ENCODE measurements at places on chromosomes 4 and X.
A peak's percentile ranks its signal among the peaks of the same experiment; 100 is the strongest.

- no peak for DNase-seq
Measured at GRCh38 chrX:78931814-78932213, 13.4 kb upstream of the P2RY10 start.

- peak; percentile 79 for DNase-seq
Measured at GRCh38 chr4:112327965-112328733, 31.0 kb downstream of the ALPK1 start.

DNA sequence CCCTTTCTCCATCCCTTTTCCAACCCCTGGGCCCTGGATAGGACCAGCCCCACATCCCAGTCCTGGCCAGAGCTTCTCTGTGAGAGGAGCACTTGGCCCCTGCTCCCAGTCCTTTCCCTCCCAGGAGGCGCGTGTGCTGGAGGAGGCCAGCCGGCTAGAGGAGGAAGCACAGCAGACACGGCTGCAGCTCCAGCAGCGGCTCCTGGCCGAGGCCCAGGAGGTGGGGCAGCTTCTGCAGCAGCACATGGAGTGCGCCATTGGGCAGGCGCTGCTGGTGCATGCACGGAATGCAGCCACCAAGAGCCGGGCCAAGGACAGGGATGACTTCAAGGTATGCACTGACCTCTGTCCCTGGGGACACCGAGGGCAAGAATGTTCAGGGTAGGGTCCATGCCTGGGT lies 87.5 kb downstream of the EVC start:
- DNase-seq, result no peak

DNA sequence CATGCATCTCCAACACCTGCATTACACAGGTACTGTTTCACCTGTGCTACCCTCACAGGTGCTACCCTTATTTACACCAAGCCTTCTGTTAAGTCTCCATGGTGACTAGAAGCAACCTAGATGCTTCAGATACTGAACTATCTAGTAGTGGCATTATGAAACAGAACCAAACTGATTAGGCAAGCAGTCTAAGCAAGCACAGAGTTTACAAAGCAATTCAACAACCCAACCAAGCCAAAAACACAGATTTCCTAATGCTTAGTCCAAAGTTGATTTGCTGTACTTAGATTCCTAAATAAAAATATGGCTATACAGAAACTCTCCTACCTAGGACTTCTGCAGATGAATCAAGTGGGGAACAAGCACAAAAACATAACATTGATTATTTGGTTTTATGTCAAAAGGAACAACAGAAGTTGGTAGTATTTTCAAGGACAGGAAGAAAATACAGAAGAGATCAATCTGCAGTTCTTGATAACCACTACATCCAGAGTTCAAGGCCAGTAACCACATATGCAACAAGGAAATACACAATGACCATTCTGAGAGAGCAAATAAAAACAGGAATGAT lies 3.2 kb downstream of the TAPT1 start:
- DNase-seq, result no peak

GRCh38 chrX:154505734-154506133 lies 10.3 kb downstream of the FAM3A start:
- peak; percentile 59 for DNase-seq

- DNase-seq, result no peak
Measured at GRCh38 chrX:24526616-24527015, 61.5 kb downstream of the PDK3 start.

- no peak for DNase-seq
Measured at GRCh38 chrX:1418901-1419544, 27.1 kb upstream of the SLC25A6 start.

DNA sequence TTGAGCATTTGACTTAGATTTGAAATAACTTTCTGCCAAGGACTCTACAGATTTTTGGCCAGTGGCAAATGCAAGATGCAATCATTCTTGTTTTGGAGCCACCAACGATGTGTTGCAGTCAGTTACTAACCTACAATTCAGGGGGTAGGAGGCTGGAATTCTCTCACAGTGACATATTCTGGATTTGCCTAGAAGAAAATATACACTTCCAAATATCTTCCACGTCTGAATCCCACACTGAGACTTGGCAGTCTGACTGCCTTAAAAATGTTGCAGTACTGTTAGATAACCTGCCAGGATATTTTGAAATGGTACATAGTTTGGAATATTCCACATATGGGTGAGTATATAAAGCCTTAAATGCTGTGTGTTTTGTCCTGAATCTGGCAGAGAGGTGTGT lies 27.6 kb upstream of the AGTR2 start:
- DNase-seq, result no peak

- no peak for DNase-seq
Measured at GRCh38 chrX:16469870-16470269, 180.1 kb upstream of the S100G start.

- DNase-seq, result no peak
Measured at GRCh38 chr4:107068116-107068515, 32.0 kb upstream of the DKK2 start.

DNA sequence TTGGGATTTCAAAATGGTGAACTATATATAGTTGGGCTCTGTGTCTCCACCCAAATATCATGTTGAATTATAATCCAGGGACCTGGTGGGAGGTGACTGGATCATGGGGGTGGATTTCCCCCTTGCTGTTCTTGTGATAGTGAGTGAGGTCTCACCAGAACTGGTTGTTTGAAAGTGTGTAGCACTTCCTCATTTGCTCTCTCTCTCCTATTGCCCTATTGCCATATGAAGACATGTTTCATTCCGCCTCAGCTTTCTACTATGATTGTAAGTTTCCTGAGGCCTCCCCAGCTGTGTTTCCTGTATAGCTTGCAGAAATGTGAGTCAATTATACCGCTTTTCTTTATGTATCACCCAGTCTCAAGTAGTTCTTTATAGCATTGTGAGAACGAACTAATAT lies 545.6 kb downstream of the TRAM1L1 start:
- DNase-seq, result no peak

DNA sequence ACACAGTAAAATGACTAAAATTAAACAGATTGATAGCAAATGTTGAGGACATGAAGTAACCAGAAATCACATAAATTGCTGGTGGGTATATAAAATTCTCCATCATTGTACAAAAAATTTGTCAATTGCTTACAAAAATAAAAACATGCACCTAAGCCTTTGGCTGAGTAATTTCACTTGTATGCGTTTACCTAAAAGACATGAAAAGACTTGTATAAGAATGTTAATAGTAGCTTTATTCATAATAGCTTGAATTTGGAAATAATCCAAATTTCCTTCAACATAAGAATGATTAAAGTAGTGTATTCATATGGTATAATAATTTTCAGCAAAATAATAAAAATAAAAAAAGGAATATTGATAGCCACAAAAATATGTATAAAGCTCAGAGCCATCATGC lies 37.7 kb downstream of the PDHA2 start:
- no peak for DNase-seq

DNA sequence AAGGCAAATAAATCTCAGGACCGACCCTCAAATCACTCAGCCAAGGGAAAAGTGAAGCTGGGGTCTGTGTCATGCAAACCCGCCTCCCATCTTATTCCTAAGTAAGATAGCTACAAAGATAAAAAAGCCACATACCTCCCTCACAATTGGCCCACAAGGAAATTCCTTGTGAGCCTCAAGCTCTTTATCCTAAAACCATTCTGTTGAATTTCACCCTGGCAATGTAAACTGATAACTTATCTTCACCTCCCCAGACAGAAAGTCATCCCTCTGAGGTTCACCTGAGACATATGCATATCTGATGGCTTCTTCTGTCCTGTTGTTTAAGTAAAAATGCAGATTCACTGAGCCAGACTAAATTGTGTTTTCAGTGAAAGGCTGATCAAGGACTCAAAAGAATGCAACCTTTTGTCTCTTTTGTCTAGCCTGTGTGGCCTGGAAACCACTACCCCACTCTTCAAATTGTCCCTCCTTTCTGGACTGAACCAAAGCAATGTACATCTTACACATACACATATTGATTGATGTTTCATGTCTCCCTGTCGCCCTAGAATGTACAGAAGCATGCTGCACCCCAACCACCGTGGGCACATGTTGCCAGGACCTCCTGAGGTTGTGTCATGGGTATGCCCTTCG lies 91.3 kb downstream of the MFAP3L start:
- DNase-seq, result no peak

- peak; percentile 20 for DNase-seq
Measured at GRCh38 chrX:100512471-100512870, 72.3 kb upstream of the TNMD start.

GRCh38 chr4:8696369-8697127 lies 104.0 kb downstream of the CPZ start:
- no peak for DNase-seq

DNA sequence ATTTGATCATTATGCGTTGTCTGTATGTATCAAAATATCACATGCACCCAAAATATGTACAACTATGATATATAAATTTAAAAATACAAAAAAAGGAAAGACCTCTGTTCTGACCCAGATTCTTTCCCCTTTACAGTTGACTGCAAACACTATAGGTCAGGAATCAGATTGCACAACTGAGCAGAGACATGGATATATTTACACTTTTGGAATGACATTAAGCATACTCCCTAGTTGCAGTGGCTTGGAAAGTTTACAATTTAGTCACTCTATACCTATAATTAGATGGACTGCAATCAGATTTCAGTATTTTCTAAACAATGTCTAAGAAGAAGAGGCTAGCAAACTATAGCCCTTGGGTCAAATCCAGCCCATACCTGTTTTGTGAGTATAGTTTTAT lies 98.5 kb upstream of the INPP4B start:
- DNase-seq, result no peak

DNA sequence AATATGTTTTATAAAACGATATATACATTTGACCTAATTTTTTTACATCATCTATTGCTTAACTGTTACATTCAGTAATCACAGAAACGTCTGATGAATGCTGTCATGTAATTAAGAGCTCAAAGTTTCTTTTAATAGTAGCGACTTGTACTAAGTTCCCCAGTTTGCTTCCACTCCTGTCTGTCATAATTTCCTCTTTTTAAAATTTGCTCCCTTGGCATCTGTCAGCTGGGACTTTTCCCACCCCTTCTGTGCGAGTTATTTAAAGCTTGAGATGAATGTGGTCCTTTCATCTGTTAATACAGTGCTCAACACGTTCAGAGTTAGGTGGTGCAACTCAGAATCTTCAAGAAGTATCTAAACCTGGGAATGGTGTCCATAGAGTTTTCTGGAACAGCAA lies 1.2 kb downstream of the RAP1GDS1 start:
- no peak for DNase-seq

DNA sequence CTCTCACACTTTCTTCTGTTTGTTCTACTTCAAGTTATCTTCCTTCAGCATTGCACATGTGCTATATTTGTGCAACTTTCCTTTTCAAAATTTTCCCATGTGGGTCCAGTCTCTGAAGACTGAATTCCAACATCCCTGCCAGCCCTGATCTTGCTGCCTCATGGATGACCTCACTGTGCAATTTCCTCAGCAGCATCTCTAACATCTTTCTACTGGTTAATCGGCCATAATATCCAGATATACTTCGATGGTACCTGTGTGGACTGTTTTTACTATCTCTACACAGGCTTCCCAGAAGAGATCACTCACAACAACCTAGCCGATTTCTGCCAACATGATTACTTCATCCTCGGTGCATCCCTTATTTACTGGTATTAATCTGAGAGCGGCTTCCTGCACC lies 41.5 kb downstream of the GPM6A start:
- DNase-seq, result no peak

DNA sequence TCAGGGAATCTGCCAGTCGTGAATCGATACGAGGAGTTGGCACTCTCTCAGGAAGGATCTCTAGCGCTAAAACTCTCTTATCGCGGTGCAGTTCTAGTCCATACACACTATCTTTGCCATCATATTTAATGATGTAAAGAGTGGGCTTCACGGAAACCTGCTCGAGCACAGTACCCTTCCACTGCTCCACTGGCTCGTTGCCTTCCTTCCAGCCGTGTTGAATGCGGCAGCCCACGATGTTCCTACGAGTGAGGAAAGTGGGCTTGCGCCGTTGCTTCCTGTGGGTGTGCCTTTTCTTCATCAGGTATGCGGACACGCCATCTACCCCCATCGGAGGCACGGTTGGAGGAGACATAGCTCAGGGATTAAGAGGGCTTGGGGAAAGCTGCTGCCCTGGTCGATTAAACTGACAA lies 661 bp downstream of the SPIN4 start:
- DNase-seq, result no peak

Measured in fibroblast of pulmonary artery (primary cell).